KG1 (cell line): ENCODE measurements at places on chromosomes 2 and 18.

DNA sequence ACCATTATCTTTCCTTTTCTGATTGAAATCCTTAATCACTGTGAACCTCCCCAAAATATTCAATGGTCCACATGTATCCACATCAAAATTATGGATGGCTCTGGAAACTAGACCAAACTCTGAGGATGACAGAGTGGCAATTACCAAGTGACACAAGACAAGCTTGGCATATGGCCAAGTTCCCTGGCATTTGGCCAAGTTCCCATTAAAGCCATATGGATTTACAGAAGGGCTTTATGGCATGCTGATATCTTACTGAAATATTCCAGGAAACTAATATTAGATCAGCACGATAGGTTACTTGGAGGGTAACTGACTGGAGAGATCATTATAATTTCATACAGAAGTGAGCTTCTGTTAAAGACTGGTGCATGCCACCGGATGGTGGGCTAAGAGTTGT lies 21.9 kb upstream of the CERS6 start:
- no peak for DNase-seq

GRCh38 chr2:39492095-39492590 lies 55.1 kb upstream of the MAP4K3 start:
- DNase-seq, result no peak

DNA sequence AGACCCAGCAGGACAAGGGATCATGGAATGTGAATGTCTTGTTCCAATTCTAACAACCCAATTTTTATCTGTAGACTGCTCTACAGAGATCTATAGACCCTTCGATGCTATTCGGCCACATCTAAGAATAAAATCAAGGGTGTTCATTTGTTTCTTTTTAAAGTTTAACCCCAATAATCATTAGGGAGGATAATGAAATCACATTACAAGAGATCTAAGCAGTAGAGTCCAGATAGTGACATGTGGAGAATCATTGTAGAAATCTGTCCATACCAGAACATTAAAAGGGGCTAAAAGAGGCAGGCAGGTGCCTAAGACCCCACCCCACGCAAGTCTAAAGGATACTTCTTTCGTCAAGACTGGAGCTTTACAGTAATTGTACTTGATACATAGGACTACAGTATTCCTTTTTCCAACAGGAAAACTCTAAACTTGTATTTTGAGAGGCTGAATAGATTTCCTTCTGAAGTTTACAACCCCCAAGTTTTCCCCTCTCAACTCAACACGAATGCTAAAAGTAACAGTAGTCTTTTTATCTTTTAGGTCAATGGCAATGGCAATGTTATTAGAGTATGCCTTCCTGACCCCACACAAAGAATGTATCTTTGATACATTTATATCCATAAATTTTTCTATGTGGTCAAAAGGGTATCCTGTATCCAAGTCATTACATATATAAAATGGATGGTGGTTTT lies 183.7 kb downstream of the TCF4 start:
- DNase-seq, result no peak

DNA sequence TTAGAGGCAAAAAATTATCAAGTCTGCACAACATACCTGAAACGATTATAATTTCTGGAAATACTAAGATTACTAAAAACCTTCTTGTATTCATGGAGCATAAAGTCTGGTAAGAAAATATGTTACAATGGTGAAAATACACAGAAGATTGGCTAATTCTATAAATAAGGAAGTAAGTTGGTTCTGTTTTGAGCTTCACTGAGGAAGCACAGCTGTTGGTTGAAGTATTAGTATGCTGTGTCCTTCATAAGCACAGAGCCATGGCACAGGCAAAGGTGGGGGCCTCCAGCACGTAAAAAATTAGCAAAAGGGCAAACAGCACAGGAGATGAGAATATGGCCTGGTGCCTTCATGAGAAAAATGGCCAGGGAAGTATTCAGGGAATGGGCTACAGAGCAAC lies 40.4 kb upstream of the ANKRD62 start:
- no peak for DNase-seq

DNA sequence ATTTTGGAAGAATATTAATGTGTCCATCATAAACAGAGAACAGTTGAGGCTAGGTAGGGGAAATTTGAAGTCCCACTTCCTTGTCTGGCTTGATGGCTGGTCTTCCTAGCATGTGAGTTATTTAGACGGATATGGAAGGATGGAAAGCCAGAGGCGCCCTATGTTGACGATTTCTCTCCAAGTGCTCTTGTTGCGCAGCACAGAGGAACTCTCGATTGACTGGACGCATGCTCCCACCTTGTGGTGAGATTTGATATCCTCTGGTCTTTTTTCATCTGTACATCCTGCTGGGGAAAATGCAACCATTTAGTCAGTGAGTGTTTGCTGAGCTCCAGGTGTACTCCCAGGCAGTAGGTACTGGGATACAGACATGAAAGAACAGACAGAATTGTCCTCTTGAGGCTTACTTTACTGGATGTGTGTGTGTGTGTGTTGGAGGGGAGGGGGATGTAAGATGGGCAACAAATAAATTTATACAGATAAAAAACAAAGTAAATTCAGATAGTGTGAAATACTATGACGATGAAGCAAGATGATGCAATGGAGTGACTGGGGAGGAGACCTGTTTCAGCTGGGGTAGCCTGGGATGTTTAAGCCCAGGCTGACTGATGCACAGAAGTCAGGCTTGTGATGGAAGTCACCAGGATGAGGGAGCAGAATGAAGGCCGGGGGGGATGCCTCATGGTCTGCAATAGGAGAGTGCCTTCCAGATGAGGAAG lies 137.2 kb downstream of the TRIM43 start:
- DNase-seq, result peak; percentile 41

GRCh38 chr2:97834610-97835009 lies 121.2 kb downstream of the ZAP70 start:
- no peak for DNase-seq

DNA sequence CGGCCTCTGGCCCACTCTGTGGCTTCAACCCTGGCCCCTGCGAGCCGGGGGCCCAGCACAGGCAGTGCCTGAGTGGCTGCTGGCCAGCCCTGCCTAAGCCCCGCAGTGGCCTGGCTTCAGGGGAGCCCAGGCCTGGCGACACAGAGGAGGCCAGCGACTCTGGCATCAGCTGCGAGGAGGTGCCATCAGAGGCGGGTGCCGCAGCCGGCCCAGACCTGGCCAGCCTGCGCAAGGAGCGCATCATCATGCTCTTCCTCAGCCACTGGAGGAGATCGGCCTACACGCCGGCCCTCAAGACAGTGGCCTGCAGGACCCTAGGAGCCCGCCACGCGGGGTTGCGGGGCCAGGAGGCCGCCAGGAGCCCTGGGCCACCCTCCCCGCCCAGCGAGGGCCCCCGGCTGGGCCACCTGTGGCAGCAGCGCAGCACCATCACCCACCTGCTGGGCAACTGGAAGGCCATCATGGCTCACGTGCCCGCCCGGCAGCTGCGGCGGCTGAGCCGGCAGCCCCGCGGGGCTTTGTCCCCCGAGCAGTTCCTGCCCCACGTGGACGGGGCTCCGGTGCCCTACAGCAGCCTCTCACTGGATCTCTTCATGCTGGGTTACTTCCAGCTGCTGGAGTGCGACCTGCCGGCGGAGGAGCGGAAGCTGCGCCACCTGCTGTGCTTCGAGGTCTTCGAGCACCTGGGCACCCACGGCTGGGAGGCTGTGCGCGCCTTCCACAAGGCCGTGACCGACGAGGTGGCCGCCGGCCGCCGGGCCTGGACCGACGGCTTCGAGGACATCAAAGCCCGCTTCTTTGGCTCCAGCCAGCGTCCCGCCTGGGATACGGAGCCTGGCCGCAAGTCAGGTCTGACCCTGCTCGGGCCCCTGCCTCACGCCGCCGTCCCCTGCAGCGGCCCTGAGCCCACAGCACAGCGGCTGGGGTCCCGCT lies 7.5 kb upstream of the KLHL30 start:
- no peak for DNase-seq

GRCh38 chr2:219461047-219461514 lies 26.4 kb downstream of the SPEG start:
- DNase-seq, result no peak

DNA sequence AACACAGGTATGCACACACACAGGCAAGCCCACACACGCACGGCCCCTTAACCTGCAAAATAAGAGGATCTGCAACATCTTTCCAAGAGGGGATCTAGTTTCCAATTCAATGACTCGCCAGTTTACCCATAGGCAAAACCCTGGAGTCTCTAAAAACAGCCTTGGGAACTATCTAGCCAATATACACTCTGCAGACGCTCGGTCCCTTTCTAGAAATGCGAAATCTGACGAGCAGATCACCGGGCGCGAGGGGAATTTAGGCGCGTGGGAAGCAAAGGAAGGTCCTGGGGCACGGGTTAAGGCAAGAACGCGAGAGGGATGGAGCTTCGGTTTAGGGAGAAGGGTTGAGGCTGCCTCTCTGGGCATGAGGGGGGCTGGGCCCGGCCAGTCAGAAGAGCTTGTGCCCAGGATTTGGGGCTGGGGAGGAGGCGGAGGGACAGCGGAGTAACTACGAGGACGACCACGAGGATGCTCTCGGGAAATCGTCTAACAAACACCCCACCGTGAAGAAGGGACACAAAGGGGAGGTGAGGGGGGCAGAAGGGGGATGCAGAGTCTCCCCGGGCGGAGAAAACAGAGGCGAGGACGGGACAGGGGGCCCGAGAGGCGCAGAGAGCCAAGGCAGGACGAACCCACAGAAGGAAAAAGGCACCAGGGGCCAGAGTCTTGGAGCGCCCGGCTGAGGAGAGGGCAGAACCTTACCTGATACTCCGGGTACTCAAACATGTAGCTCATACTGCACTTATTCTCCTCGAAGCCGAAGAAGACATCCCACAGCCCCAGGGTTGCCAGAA lies 542 bp downstream of the PGAP1 start:
- DNase-seq, result no peak

DNA sequence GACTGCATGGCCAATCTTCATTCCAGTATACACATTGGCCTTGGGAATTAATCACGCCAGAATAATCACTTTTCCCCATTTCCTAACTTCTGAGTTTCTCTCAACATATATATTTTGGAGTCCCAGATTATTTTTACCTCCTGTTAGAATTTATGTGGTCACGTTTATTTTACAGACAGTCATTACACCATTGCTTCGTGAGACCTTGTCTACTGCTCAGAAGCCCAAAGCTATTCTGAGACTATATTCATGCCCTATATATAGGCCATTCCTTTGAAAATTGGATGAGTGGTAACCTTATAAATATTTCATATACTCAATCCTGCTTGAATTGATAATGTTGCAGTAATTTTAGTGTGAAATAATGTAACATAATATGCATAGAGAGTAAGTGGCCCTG lies 610.0 kb upstream of the CDH2 start:
- DNase-seq, result no peak

DNA sequence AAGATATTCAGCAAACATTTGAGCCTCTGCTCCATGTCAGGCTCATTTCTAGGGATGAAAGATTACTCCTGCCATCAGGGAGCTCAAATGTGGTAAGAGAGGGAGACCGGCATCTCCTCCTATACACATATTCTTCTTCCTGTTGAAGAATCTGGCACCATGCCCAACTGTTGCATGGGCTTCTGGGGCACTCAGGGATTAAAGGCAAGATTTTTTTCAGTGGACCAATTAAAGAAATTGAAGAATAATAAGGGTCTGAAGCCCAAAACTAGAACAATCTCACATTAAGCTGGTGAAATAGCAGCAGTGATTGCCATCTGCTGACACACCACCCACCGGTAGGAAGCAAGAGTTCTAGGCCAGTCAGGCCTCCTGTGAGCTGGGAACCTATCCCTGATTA lies 145.4 kb upstream of the LYPD6 start:
- no peak for DNase-seq

- no peak for DNase-seq
Observed at GRCh38 chr2:16658076-16658739, 7.4 kb downstream of the CYRIA start.

GRCh38 chr2:144498277-144498676 lies 21.6 kb downstream of the ZEB2 start:
- DNase-seq, result no peak

DNA sequence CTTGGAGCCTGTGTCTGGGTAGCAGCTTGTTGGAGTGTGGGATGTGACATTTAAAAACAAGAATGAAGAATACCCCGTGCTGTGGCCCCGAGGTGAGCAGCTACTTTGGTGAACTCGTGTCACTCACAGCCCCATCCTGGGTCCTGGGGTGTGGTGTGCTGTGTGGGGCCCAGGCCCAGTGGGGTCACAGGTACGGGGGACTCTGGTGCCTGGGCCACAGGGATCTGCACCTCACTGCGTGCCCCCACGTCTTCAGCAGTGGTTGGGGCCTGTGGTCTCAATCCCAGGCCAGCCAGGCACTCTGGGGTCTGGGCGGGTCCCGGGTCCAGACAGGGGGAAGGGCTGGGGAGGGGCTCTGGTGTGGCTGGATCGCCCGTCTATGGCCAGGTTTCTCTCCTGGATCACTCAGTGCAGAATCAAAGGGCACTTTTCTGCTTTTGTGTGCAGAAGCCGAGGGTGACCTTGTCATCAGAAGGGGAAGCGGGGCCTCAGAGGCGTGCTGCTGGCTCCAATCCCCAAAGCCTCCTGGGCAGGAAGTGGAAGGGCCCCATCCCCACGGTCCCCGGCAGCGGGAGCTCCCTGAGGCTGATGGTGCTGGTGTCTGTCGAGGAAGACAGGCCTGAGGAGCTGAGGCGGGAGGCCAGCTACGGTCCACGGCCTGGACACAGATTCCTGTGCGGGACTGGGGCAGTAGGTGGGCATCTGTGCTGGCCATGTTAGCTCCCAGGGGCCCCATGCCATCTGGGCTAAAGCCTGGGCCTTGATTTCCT lies 1.4 kb downstream of the GPR35 start:
- DNase-seq, result peak; percentile 31

DNA sequence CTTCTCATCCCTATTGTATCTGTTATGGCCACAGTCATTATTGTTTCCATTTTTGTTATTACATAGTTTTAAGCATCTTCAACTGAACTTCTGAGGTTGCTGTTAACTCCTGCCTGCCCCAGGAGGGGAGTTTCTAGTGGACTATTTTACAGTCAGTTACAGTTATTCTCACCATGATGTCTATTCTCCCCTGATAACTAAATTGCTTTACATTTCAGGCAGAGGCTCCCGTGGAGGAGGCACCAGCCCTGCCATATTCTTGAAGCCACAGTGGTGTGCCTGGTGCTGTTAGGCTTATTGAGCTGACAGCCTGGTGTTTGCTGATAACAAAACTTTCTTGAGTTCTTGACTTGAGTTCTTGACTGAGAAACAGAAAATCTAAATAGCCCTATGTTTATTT lies 256.4 kb downstream of the TFCP2L1 start:
- DNase-seq, result no peak

- DNase-seq, result no peak
Observed at GRCh38 chr2:232447638-232448303, 8.2 kb upstream of the ALPI start.
